ENCODE measurements at places on chromosomes 1 and 21.

DNA sequence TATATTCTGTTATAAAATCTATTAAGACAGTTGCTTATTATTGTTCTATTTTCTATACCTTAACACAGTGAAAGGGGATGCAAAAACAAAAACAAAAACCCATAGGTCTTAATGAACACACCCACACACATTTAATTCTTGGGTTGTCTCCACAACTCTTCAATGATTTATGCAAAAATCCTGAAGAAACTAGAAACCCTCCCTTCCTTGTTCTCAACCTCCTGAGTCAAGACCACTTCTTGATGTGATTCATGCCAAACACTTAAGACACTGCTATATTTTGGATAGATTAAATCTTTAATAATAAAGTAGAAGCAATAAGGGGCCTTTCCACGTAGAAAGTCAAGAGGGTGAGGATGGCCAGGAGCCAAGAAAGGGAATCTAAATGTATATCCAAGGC lies 23.4 kb downstream of the SCAF4 start:
- DNase-seq = no peak

GRCh38 chr1:83641206-83641658 lies 357.7 kb downstream of the TTLL7 start:
- DNase-seq = no peak

- no peak for DNase-seq
Measured at GRCh38 chr1:244945109-244945671, 80.8 kb upstream of the HNRNPU start.

DNA sequence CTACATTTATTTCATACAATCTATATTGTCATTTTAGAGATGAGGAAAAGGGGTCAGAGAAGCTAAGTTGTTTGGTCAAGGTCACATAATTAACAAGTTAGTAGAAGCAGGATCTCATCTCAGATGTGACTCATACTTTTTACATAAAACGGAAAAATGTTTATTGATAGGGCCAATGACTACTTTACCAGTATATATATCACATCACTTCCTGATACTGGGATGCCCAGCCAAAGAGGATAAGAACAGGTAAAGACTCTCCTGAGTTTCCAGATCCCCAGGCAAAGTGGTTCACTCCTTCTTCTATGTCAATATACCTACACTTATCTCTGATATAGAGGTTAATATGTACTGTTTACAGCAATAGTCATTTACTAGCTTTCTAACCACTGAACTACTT lies 21.0 kb downstream of the YIPF1 start:
- no peak for DNase-seq

GRCh38 chr1:155974208-155975115 lies 3.9 kb downstream of the ARHGEF2 start:
- DNase-seq = no peak

GRCh38 chr1:119829625-119830024 lies 18.4 kb upstream of the REG4 start:
- no peak for DNase-seq

- DNase-seq = no peak
Measured at GRCh38 chr1:48109390-48110013, 112.3 kb upstream of the TRABD2B start.

GRCh38 chr1:218869276-218869675 lies 304.4 kb upstream of the LYPLAL1 start:
- DNase-seq = no peak

DNA sequence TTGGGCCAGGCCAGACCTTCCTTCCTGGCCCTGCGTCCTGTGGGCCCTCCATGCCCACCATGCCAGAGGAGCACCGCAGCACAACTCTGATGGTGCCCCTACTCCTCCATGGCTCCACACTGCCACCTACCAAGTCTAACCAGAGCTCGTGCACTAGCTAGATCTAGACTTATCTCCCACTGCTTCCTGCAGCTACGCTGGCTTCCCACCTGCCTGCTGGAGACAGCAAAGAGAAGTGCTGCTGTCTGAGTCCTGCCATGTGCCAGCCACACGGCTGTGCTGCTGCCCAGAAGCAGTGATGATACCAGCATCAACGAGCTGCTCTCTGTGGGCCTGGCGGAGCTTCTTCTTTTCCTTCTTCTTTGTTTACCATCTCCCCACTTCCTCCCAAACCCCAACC lies 4.5 kb downstream of the GUCA2B start:
- DNase-seq = no peak

- DNase-seq = no peak
Measured at GRCh38 chr1:41097105-41097504, 75.6 kb upstream of the SLFNL1 start.

DNA sequence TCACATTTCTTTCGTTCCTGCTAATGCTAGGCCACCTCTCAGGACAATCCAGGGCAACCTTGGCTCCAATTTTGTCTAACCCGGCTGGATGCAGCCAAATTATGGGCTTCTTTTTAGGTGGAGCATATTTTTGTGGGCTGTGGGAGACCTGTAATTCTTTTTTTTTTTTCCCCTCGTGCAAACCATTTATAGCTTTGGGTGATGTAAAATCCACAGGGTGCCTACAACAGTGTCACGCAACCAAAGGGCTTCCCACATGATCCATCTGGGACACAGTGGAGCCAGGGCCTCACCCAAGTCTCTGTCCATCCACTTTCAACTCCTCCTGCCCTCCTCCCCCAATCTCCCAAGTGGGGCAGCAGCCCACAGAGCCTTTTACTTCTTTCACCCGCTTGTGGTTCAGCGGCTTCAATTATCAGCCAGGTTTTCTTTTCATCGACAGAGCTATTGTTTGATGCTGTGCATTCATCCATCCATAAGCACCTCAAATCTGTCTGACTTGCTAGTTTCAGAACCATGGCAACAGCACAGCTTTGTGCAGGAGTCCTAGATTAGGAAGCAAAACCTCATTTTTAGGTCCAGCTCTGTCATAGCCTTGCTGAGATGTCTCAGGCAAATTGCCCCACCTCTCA lies 10.0 kb upstream of the OVAAL start:
- DNase-seq = no peak

DNA sequence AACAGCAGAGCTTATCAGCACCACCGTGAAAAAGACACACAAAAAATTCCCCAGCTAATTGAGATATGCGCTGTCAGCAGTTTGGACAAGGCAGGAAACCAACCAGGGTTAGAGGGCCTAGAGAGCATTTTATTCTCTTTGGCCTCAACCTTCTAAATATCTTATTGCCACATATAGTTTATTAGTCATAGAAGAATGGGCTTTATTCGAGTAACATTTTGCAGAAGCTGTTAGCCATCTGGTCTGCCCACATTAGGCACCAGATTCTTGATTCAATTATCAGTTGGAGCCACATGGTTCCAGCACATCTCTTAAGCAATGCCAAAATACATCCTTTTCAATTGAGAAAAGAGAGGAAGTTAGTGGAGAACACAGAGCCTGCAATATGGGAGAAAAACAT lies 109.9 kb upstream of the CXADR start:
- DNase-seq = no peak

GRCh38 chr1:242523719-242524570 lies 552 bp downstream of the PLD5 start:
- no peak for DNase-seq

DNA sequence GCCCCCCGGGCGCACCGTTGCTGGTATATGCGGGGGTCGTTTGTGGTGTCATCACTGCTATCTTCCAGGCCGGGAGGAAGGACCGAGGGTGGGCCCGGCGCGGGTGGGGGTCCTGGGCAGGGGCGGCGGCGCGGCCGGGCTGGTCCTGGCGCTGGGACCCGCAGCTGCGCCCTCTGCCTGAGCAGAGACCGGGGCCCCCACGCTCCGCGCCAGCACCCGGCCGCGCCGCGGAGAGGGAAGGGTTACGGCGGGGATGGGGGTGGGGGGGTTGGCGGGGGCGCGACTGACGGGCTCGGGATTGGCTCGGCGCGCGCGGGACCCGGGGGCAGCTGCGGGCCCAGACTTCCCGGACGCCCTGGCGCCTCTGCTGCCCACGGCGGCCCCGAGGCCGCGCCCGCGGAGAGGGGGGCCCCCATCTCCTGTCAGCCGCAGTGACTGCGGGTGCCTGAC lies 13.8 kb upstream of the SAMD11 start:
- no peak for DNase-seq

DNA sequence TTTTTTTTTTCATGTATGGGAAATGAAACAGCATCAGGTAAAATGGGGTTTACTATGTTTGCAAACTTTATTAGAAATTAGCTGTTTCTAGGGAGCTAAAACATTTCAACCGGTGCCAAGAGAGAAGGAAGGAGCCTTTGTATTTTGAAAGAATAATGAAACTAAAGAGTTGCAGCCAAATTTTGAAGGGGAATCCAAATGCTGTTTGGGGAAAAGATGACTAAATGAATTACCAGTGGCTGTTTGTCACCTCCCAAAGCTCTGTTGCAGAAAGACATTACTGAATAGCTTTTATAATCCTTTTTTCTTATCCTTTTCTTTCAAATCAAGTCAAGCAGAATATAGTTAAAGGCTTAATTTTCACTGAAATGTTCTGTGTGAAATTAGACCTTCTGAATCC lies 591.3 kb upstream of the ADGRL2 start:
- DNase-seq = no peak

DNA sequence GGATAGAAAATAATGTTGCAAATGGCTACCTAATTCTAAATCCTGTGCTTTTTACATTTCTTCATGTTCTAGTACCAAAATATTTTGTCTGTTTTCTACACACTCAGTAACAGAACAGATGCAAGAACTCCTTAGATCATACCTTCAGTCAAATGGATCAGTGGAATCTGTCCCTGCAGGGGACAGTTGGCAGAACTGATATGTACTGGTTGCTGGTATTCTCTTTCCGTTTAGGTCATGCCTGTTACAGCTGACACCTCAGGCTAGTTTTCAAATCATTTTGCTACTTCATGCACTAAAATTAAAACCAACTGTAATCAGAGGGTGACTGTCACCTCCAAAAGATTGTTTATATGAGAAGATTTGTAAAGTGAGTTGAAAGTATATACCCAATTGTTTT lies 109.2 kb downstream of the TNNI3K start:
- no peak for DNase-seq

Data from stimulated activated CD4-positive, alpha-beta T cell treated with anti-CD3 and anti-CD28 coated beads, TNF-alpha, amount 100 ng/mL, for 48 hours (primary cell).